ENCODE measurements at places on chromosomes 13 and 19. TPM values are rescaled to one million over a fixed set of nuclear protein-coding genes. Genes with fewer than 3 reads are reported as not detected.

DNA sequence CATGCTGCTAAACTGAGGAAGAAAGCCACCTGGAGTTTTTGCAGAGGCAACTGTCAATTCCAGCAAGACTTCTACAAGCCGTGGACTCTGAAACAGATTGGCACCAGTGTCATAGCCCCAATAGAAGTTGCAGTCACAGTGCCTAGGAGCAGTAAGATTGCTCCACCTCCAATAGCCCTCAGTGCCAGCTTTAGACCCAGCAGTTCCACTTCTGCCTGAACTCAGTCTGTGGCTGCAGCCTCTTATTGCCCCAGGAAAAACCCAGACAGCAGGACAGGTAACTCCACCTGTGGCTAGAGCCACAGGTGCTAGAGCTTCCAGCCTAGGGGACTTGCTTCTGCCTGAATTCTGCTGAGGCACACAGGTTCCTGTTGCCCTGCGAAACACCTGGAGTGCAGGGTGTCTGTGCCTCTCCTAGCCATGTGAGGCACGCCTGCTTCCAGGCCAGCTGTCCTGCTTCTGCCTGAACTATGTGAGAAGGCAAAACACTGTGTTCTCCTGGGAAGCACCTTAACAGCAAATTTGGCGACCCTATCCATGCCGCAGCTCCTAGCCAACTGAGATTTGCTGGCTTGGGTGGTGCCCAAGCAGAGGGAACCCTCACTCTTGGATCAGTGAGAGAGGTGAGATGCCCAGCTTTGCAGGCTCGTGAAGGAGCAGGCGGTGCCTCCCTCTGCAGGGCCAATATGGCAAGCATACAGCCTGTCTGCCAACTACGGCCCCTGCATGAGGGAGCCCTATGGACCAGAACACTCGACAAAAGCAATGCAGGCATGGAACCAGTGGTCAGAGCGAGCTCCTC lies 607.6 kb downstream of the PCDH17 start:
- H3K36me3 ChIP-seq: no peaks in the 10 kb centered on the region
- DNase-seq: no peak
- no peaks in the 10 kb centered on the region for H3K27me3 ChIP-seq
- no peak overlapping the region for H3K4me3 ChIP-seq
- H3K27ac ChIP-seq: no peak overlapping the region
- no peaks in the 10 kb centered on the region for H3K4me1 ChIP-seq

DNA sequence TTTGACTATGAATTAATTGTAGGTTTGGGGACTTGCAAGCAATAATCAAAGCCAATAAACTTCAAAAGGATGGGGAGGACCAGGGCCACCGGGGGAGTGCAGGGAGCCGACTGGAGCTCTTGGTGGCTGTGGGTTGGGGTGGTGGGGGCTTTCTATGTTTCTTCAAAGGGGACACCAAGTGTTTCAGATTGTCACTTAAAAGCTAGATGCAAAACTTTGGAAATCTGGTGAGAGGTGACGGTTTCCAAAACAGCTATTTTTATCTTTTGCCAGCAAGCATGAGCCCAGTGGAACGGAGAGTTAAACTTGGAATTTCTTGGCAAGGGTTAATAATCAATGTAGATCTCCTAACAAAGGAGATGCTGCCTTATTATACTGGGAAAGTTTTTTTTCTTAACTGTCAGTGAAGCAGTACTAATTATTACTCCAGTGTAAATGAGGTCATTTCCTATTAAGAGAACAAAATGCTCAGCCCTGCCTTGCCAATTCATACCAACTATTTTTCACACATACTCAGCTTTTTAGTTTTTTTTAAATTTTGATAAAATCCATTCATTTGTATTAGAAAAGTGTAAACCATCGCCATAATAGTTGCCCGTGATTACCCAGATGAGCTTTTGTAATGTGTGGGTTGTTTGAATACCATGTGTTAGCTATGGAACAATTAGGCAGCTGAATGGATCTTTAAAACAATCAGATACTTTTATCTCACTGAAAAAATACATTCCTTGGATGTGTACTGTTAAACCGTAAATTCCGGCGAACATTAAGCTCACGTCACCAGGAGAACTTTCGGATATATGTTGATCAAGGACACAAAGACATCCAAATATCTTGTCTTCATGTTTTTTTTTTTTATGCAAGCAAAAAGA lies 95.9 kb upstream of the ZNF536 start:
- no peak for DNase-seq
- no peaks in the 10 kb centered on the region for H3K4me1 ChIP-seq
- H3K27ac ChIP-seq: no peak overlapping the region
- no peak overlapping the region for H3K4me3 ChIP-seq

DNA sequence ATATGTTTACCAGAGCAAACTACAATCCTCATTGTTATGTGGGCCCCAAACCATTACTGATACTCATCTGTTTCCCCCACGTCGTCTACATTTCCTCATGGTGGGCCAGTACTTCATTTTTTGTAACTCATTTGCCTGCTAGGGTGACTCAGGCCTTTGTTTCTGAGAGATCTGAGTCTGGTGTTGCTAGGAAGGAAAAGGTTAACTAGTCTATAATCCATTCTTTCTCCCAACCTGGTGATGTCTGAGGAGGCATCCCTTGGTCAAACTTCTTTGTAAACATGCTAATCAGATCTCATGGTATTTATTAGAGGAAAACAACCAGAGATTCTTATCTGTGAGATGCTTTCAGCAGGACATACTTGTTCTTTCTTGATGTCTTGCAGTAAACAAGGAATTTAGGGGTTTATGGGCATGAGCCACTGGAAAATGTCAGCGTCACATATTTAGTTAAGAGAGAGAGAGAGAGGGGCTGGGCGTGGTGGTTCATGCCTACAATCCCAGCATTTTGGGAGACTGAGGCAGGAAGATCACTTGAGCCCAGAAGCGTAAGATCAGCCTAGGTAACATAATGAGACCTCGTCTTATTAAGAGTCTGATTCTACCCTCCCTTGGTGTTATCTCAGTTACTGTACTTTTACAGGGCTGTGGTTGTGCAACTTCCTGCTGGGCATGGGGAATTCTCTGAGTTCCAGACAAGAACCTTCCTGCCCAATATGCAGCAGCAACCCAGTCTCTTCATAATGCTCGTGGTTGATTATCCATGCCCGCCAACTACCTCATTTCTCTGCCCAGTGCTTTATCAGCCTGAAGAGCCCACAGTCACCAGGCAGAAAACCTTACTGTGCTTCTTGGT lies 9.7 kb upstream of the DPRX start:
- H3K27ac ChIP-seq: no peak overlapping the region
- no peak for DNase-seq
- no peak overlapping the region for H3K4me3 ChIP-seq
- no peaks in the 10 kb centered on the region for H3K4me1 ChIP-seq

DNA sequence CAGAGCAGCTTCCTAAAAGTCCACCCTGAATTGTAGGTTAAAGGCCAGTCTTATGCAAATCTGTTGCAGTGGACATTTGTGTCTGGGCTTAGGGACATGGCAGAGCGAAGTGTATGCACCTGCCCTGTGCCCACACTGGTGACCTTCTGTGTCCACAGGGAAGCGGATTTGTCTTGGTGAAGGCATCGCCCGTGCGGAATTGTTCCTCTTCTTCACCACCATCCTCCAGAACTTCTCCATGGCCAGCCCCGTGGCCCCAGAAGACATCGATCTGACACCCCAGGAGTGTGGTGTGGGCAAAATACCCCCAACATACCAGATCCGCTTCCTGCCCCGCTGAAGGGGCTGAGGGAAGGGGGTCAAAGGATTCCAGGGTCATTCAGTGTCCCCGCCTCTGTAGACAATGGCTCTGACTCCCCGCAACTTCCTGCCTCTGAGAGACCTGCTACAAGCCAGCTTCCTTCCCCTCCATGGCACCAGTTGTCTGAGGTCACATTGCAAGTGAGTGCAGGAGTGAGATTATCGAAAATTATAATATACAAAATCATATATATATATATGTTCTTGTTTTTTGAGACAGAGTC lies 25.5 kb downstream of the CYP2B6 start:
- no peak overlapping the region for H3K27ac ChIP-seq
- no peak overlapping the region for H3K4me3 ChIP-seq
- H3K36me3 ChIP-seq: no peaks in the 10 kb centered on the region
- H3K4me1 ChIP-seq: no peaks in the 10 kb centered on the region
- DNase-seq: no peak

GRCh38 chr19:8501981-8502380 lies 459 bp downstream of the PRAM1 start:
- no peaks in the 10 kb centered on the region for H3K27me3 ChIP-seq
- no peak overlapping the region for H3K27ac ChIP-seq
- no peak for DNase-seq
- H3K4me3 ChIP-seq: no peak overlapping the region

DNA sequence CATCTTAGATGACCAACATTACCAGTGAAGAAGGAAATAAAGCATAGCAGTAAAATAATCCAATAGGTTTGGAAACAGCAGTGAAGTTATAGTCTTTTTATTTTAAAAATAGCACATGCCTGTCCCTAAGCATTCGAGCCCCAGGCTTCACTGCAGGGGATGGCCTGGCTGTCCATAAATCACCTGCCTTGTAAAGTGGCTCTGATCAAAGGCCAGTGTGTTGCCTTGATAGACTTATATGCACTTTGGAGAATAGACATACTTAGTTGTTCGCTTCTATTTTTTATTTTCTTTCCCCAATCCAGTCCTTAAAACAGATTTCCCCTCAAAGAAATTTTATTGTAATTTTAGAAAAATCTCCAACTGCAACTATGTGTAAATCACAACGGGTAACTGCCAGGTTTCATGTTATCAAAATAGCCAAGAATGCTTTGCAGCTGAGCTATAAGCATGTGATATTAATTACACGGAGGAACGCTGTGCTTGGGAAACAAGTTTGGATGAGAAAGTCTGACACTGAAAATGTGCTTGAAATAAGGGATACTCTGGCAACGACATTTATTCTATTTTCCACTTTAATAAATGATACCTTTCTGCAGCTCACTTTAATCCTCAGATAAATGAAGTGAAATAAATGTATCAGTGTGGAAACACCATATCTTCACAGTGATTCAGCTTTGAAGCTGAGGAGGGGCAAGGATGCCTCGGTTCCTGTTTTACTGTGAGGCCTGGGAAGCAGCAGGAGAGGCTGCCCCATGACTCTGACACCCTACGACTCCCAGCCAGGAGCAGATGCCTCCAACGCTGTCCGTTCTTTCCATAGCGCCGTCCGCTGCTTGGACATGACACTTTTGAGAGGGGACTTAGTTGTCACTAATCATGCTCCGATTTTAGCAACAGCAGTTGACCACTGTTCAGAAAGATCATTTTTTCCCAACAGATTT lies 5.5 kb upstream of the METTL21C start:
- no peak for DNase-seq
- no peaks in the 10 kb centered on the region for H3K4me1 ChIP-seq
- no peak overlapping the region for H3K4me3 ChIP-seq

Gene KCTD15
- total RNA-seq: 9.7 TPM

Gene ATP1A3
- total RNA-seq: under 0.01 TPM

All from fibroblast of lung (primary cell).